ENCODE measurements at places on chromosomes 2 and 18.

DNA sequence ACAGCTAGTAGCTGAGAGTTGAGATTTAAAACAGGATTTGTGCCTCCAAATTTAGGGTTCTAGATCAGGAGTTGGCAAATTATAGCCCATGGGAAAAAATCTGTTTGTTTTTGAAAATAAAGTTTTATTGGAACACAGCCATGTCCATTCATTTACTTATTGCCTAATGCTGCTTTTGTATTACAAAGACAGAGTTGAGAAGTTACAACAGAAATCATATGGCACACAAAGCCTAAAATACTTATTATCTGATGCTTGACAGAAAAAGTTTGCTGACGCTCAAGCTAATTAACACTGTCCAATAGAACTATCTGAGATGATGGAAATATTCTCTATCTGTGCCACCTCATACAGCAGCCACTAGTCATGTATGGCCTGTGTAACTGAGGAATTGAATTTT, 229.1 kb upstream of the RASGRP3 start:
- no peak for DNase-seq

GRCh38 chr18:50853863-50854271, 25.1 kb upstream of the ME2 start:
- no peak for DNase-seq

DNA sequence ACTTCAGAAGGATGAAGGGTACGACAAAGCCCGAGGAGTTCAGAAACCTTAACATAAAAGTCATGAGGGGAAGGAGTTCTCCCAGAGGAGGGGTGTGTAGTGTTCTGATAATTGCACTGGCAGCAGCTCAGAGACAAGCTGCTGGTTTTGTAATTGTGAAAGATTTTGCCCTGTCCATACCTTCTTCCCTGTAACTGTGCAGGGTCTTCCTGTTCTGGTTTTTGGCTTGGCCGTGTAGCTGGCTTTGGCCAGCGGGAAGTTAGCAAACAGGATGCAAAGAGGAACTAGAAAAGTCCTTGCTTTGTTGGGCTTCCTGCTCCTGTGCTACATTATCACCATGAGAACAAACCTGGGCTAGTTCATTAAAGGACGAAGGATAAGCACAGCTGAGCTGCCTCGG, 160.8 kb downstream of the LPIN1 start:
- no peak for DNase-seq

GRCh38 chr2:219486380-219486959, 12.2 kb upstream of the GMPPA start:
- no peak for DNase-seq

DNA sequence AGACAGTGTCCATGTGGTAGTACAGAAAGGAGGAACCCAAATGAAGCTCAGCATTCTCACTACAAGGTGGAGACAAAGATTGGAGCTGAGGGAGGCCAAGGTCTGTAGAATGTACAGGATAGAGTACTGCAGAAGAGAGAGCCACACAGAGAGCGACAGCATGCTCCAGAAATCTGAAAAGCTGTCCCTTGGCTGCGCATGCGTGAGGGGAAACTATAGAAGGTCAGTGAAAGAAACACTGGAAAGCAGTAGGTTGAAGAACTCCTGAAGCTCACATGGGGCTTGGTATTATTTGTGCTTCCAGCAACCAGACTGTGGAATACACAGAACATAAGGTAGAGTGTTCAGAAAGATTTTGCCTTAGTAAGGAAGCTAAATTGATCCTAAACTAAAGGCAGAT, 142.5 kb downstream of the TXNL1 start:
- no peak for DNase-seq

- no peak for DNase-seq
Measured at GRCh38 chr2:152456262-152456661, 121.3 kb downstream of the FMNL2 start.

DNA sequence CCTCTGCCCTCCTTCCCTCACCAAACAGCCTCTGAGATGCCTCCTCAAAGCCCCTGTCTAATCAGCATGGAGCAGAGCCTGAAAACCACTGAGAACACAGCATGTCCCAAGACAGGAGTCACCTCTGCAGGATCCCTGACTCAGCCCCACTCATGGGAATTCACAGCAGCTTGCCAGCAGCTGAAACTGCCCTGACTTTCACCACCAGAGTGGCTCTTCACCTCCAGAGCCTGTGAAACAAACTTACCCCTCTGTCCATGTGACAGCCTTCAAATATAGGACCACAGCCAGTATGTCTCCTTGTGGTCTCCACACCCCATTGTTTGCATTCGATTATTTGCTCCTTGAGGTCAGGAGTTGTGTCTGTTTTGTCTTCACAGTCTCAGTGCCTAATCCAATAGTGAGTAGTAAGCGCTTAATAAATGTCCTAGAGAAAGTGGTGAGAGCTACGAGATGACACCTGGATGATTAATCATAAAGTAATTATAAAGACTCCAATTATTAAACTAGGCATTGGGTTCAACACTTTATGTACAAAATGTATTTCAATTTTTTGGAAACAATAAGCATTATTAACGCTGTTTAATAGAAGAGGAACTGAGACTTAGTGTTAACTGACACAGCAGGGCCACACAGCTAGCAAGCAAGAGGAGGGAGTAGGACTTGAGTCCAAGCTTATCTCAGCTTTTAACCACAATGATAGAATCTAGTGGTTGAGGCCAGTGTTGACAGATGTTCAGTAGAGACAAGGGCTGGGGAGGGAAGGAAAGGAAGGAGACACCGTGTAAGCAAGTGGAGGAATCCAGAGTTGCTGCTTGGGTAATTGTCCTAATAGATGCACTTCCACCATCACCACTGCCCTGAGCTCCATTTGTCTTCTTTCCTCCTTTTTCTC, 358.7 kb upstream of the TNP1 start:
- DNase-seq = no peak

DNA sequence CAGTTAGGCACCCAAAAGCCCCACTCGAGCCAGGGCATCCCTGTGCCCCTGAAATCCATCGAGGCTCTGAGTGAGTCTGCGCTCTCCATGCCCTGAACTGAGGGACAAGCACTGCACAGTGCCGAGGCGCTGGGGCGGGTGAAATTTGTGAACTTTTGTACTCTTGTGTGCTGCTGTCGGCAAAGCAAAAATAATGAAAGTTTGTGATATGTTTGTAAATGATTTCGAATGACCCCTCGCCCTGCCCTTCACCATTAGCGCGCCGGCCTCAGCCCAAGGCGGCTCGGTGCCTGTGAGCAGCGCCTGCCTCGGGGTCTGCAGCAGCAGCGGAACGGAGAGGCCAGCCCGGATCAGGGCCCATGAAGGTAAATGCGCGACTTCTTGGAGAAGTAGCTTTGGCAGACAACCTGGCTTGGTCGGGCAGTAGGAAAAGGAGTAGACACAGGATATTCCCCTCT, 1.8 kb upstream of the HOXD4 start:
- no peak for DNase-seq

- DNase-seq = peak; percentile 23
Measured at GRCh38 chr2:230161184-230161583, 58.6 kb downstream of the SP110 start.

DNA sequence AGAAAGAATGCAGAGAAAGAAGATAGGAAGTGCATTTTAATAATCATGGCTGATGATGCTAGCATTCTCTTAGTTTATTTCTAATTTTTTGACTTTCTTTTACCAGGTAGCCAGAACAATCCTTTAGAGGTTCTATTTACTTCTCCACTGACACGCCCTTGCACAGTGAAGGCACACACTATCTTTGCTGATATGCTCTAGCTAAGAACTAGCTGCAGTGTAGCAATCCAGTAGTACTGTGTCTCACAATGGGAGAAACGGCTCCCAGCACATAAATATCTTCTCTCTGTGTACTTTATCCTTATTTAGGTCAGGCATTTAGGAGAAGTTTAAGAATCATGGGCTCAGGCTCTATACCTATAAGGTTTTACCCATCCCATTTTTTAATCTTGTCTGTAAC, 1005.4 kb downstream of the LRP1B start:
- DNase-seq = no peak

- DNase-seq = no peak
Measured at GRCh38 chr2:229372207-229372606, 101.1 kb upstream of the PID1 start.

GRCh38 chr2:63842149-63843061, 709 bp downstream of the UGP2 start:
- DNase-seq = no peak

DNA sequence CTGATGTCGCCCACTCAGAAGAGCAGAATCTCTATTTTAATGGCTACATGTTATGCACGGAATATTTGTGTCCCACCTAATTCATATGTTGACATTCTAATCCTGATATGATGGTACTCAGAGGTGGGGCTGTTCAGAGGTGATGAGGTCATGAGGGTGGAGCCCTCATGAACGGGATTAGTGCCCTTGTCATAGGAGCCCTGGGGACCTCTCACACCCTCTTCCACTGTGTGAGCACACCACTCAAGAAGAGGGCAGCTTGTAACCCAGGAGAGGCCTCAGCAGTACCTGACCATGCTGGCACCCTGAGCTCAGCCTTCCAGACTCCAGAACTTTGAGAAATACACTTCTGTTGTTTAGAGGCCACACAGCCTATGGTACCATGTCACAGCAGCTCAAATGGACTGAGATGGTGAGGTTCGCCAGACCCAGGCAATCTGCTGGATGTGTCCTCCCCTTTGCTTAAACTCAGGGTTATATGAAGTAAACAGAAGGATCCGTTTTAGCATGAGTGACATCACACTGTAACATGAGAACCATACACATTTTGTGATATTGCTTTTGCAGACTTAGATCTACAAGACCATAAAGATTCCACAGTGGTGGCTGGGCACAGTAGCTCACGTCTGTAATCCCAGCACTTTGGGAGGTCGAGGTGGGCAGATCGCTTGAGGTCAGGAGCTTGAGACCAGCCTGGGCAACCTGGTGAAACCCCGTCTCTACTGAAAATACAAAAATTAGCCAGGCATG, 48.7 kb downstream of the ATOH8 start:
- no peak for DNase-seq

DNA sequence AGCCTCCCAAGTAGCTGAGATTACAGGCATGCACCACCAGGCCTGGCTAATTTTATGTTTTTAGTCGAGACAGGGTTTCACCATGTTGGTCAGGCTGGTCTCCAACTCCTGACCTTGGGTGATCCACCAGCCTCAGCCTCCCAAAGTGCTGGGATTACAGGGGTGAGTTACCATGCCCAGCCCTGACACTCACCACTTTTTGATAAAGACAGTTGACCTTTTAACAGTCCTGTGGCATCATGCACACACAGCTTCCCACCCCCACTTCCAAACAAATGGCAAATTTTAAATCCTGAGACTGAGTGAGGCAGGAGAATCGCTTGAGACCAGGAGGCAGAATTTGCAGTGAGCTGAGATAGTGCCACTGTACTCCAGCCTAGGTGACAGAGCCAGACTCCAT, 6.2 kb upstream of the DNAJB2 start:
- DNase-seq = no peak

DNA sequence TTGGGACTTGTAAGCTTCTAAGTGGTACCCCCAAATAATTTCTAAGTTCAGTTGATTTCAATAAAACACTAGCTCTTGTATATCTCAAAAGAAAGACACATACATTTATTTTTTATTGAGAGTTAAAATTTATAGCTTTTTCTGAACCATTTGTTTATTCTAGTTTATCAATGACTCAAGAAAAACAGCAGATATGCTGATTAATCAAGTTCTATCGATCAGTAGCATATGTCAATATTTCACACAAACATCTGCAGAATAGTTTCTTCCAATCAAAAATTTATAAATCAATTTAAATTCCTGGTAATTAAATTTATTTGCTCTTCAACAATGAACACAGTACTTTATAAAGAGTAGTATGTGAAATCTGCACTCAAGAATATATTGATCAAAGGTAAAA, 5.3 kb downstream of the FIGN start:
- no peak for DNase-seq

DNA sequence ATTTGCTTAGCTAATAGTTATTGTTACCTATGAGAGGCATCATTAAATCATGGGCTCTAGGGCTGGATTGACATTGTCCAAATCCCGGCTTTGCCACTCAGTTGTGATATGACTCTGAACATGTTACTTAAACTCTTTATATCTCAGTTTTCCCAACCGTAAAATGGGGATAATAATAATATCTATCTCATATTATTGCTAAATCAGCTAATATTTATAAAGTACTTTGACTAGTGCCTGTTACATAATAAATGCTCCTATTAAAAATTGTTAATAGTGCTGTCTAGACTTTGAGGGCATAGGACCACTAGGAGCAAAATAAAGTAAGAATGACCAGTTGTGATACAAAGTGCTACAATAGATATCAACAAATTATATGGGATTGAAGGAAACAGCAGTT, 376.3 kb upstream of the FIGN start:
- DNase-seq = no peak

DNA sequence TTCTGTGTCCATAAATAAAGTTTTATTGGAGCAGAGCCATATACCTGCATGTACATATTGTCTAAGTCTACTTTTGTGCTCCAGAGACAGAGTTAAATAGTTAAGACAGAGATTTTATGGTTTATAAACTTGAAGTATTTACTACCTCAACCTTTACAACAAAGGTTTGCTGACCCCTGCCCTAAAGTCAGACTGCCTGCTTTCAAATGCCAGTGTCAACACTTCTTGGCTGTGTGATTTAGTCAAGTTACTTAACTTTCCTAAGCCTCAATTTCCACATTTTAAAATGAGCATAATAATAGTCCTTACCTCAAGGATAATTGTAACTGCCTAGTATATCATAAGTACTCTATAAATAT, 44.4 kb upstream of the ITPRID2 start:
- DNase-seq = no peak

- DNase-seq = no peak
Measured at GRCh38 chr18:7601936-7602335, 34.8 kb downstream of the PTPRM start.
